ENCODE measurements at places on chromosomes 7 and 10.
A peak's percentile ranks its signal among the peaks of the same experiment; 100 is the strongest.

- no peak for DNase-seq
These were observed 37.0 kb upstream of the NANOS1 start for GRCh38 chr10:118992496-118992895.

DNA sequence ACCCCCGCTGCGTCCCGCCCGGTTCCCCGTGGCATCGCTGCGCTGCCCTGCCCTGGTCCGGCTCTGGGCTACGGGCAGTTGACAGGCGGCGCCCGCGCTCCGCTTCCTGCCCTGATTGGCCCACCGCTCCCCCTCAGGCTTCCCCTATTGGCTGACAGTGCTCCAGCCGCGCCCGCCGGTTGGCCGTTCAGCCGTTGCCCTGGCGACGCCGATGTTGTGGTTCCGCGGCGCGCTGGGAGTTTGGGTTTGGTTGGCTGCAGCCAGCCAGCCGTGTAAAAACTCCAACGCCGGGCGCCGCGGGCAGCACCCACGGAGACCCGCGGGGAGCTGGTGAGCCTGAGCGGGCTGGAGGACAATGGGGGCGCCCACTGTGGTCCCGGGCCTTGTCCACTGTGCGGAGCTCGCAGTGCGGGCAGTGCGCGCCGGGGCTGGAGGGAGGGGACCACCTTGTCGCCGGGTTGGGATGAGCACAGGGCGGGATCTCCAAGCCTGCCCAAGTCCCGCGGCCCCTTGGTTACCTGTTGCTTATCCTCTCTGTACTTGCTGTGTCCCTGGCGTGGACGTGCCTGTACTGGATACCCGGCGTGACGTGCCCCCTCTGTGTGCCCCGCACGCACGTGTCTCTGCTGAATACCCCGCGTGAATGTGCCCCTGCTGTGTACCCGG lies at the start of gene C7orf57:
TSS of gene C7orf57 (plus strand) at position 243 of the 666 bp plus-strand sequence. CDS start 766 bp downstream, outside the sequence.
- peak; percentile 57 for DNase-seq

GRCh38 chr7:108118959-108119358 lies 11.2 kb downstream of the LAMB4 start:
- DNase-seq, result no peak

DNA sequence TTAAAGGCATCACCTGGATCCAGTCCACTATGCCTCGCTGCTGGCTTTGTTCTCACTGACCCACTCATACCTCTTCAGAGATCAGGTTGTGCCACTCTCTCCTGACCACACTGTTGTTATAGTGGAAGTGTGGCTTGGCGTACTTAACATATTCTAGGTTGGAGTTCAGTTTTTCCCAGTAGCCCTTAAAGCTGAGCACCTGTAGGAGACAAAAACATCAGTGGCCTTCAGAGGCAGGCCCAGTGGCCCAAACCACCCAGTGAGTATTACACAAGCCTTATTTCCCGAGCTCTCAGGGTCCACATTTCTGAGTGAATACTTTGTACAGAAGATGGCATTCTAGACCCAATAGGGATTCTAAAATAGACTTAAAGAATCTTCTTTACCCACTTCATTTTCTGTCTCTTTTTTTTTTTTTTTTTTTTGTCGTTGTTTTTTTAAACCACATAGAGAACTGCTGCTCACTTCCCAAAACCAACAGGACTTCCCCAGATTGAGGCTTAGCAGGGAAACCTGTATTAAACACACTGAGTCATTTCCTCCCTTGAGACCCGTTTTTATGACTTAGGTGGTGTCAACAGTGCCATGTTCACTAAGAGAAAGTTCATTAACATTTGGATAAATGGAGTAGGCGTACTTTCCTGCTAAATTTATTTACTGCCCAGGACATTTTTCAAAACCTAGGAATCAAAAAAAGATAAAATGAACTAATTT lies 85.8 kb downstream of the GSAP start:
- no peak for DNase-seq

DNA sequence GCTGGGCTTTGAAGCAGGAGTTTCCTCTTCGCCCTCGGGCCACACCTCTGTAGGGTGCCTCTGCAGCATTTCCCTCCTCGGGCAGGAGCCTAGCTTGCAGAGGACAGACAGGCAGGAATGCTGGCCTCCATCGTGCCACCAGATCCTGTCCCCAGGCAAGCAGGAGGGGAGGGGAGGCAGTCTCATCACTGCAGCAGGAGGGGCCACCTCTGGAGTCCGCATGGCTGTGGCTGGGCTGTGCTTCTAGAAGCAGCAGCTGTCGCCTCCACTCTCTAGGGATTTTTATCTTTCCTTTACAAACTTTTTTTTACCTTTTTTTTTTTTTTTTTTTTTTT lies 181.4 kb downstream of the CUX1 start:
- DNase-seq, result no peak

GRCh38 chr10:115762029-115762428 lies 511.0 kb downstream of the GFRA1 start:
- DNase-seq, result no peak

GRCh38 chr10:12594448-12594944 lies 245.1 kb downstream of the CAMK1D start:
- no peak for DNase-seq

DNA sequence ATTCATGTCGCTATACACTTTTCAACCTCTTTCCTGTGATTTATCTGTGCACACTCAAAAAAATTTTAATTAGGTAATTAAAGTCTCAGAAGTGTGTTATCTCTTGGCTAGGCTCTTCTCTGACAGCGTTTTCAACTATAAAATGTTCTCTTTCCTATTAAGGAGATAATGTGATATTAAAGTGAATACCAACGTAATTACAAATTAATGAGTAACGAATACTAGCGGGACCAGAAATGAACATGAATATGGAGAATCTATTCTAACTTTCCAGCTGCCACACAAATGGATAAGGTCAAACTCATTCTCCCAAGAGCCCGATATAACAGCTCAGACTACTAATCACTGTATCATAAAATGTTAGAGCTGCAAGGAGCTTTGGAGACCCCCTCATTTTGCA lies 12.0 kb downstream of the COL1A2 start:
- DNase-seq, result no peak

- no peak for DNase-seq
These were observed 85.2 kb downstream of the POLR1F start for GRCh38 chr7:19623676-19624075.

DNA sequence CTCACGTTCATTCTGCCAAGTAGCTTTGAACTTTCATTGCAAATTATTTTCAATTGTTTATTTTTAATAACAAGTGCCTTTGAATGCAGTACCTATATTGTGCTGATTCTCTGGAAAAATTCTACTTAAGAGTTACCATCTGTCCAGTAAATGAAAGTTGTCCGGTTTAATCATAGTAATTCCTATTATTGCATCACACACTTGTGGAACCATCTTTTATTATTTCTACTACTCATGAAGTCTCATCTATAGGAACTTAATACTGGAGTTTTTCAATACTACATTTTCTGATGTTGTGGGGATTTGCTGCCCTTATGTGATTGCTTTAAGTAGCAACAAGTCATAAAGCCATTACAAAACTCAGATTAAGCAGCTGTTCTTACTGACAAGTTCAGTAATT lies 16.5 kb upstream of the SKAP2 start:
- no peak for DNase-seq

- DNase-seq, result no peak
These were observed 12.2 kb upstream of the RSBN1L start for GRCh38 chr7:77684030-77684429.

GRCh38 chr10:110857265-110858171 lies 14.2 kb upstream of the PDCD4 start:
- peak; percentile 90 for DNase-seq

DNA sequence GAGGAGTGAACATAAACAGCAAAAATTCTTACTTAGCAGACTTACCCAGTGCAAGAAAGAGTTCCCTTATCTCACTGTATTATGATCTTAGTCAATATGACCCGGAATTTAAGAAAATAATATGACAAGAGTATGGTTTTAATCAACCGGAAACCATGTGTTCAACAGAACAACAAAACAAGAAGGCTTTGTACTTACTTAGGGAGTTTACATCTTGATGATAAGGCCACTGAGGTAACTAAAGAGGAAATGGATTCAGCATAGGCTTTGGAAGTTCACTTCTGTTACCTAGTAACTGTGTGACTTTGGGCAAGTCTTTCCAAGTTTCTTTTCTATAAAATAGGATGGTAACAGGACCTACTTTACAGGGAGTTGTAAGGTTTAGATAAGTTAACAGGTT lies 7.4 kb upstream of the FAS start:
- no peak for DNase-seq

GRCh38 chr10:94546049-94546900 lies 687 bp downstream of the HELLS start:
- peak; percentile 46 for DNase-seq

DNA sequence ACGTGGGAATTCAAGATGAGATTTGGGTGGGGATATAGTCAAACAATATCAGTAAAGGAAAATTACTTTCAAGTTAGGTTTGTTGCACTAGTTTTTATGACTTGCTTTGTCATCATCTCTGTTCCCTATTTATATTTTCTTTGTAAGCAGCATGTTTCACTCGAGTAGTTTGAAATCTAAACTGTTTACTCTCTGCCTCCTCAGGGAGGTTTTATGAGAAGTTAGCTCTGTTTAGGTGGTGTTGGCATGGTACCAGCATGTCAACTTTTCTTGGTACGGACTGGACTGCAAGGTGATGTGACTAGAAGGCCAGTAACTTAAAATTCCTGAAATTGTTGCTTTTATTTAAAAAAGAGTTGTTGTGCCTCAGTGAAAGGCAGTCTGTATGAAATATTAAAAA lies 59.2 kb upstream of the MTPN start:
- DNase-seq, result no peak

DNA sequence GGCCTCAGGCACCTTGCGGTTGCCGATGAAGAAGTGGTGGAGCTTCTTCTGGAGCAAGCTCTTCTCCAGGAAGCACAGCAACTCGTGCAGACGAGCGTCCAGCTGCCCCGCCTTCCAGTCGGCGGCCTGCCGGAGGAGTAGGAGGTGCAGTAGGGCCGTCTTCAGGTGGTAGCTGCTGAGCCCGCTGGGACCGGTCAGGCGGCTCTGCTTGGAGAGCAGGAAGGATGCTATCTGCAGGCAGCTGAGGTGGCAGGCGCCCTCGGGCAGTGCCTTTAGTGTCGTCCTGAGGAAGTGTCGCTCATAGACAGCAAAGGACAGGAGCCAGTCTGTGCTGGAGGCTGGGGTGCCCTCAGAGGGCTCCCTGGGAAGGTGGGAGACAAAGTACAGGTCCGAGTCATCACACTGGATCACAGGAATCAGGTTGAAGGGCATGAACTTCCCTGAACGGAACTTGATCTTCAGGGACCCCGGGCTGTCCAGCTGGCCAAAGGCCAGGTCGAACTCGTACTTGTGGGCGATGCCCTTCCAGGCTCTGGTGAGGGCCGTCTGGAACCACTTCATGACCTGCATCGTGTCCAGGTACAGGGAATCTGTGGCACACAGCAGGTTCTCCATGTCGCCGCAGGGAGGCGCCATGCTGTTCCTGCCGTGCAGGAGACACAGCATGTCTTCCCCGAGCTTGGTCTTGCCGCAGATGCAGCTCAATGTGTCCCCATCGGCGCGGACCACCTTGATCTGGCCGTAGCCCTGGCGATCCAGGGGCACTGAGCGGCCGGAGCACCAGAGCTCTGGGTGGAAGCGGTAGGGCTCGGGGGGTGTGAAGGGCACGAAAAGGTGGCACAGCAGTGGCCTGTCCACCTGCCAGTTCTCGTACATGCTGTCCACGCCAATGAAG lies 23.4 kb downstream of the ITPRIP start:
- no peak for DNase-seq

DNA sequence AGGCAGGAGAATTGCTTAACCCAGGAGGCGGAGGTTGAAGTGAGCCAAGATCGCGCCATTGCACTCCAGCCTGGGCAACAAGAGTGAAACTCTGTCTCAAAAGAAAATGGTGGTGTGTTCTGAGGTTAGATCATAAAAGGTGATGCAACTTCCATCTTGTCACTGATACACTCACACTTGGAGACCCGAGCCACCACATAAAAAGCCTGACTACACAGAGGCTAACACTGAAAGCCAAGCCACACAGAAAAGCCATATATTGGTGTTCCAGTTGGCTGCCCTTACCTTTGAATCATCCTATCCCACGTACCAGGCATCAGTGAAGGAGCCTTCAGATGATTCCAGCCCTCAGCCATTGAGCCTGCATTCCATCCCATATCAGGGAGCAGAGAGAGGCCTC lies 4.0 kb downstream of the MORN4 start:
- DNase-seq, result no peak

Measured in NCI-H146 (cell line).